CD8-positive, alpha-beta memory T cell (primary cell): ENCODE measurements at places on chromosomes 2 and 18. TPM values are rescaled to one million over a fixed set of nuclear protein-coding genes. Genes with fewer than 3 reads are reported as not detected.

FSHR gene
- total RNA-seq: not detected

DNA sequence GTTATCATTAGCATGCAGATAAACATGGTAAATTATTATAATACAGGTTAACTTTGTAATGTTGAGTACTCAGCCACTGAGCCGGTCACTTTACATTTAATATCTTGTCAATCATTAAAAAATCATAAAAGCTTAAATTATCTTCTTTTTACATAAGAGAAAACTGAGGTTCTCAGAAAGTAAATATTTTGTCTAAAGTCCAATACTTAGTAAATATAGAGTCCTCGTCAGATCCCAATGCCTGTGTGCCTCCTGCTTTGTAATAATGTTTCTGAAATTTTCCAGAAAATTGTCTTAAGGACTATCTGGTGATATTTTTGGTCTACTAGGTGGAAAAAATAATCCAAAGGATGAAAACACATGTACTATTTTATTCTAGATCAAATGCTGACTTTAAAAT is 116.3 kb upstream of the WDSUB1 start:
- DNase-seq: no peak
- H3K4me1 ChIP-seq: no peaks in the 10 kb centered on the region

- H3K36me3 ChIP-seq: no peaks in the 10 kb centered on the region
- no peak overlapping the region for H3K27ac ChIP-seq
- no peak for DNase-seq
- no peaks in the 10 kb centered on the region for H3K4me1 ChIP-seq
- no peak overlapping the region for H3K4me3 ChIP-seq
These were observed 9.9 kb upstream of the ABHD3 start for GRCh38 chr18:21714474-21714873.

- no peak for DNase-seq
- H3K36me3 ChIP-seq: no peaks in the 10 kb centered on the region
- no peaks in the 10 kb centered on the region for H3K27me3 ChIP-seq
- H3K27ac ChIP-seq: no peak overlapping the region
- H3K4me3 ChIP-seq: no peak overlapping the region
These were observed 10.7 kb downstream of the KCNJ3 start for GRCh38 chr2:154709215-154709614.

DNA sequence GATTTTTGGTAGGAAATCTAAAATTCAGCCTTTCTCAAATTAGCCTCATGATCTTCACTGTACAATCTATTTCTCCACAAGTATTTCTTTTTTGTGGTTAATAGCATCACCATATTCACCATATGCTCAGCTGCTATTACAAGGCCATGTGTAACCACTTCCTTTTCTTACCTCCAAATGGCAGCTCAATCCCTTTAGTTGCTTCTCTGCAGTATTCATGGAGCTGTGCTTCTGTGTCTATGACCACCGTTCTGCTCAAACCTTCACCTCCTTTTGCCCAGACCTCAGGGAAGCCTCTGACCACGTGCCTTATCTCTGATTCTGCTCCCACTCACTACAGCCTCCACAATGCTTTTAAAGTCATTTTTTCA is 126.7 kb upstream of the TMEM200C start:
- H3K4me1 ChIP-seq: no peaks in the 10 kb centered on the region
- no peaks in the 10 kb centered on the region for H3K27me3 ChIP-seq
- H3K27ac ChIP-seq: no peak overlapping the region
- DNase-seq: no peak
- no peak overlapping the region for H3K4me3 ChIP-seq

DOK6 gene
- not detected for total RNA-seq

GRCh38 chr2:8440029-8440778 is 241.7 kb upstream of the ID2 start:
- H3K4me1 ChIP-seq: peaks cover 6% of the 10 kb centered on the region
- no peaks in the 10 kb centered on the region for H3K36me3 ChIP-seq
- no peak for DNase-seq
- no peak overlapping the region for H3K4me3 ChIP-seq

MDH1B gene
- total RNA-seq: 0.81 TPM

C2orf81 gene
- total RNA-seq: 3.2 TPM

DSEL gene
- total RNA-seq: 0.46 TPM

GRCh38 chr2:86785456-86785855 is 5.3 kb downstream of the CD8A start:
- DNase-seq: peak; percentile 91
- H3K27me3 ChIP-seq: no peaks in the 10 kb centered on the region
- peak overlapping the region; percentile 95 for H3K27ac ChIP-seq

DNA sequence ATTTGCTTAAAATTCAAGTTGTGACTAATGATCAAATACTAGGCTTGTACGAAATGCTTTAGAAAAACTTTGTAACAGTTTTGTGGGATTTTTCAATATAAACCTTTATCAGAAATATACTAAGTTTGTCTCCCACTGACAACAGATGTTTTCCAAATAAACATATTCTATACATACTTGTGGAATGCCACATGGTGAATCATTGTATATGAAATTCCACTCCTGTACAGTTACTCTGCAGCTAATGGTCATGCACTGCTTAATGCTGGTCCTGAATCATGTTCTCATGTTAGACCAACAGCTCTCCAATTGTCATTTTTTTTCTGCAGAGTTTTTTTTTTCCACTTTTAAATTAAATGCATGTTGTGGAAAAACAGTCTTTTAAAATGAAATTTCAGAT is 90.1 kb downstream of the DPP4 start:
- H3K36me3 ChIP-seq: no peaks in the 10 kb centered on the region
- DNase-seq: no peak
- H3K4me1 ChIP-seq: peaks cover 6% of the 10 kb centered on the region
- H3K4me3 ChIP-seq: no peak overlapping the region
- H3K27ac ChIP-seq: no peak overlapping the region

BCL11A gene
- total RNA-seq: 0.15 TPM

- H3K27ac ChIP-seq: no peak overlapping the region
- no peak for DNase-seq
- no peaks in the 10 kb centered on the region for H3K36me3 ChIP-seq
- H3K4me1 ChIP-seq: peaks cover 11% of the 10 kb centered on the region
These were observed 3.7 kb upstream of the SIX3 start for GRCh38 chr2:44937688-44938240.
